ENCODE measurements at places on chromosomes 11 and 22. TPM values are rescaled to one million over a fixed set of nuclear protein-coding genes. Genes with fewer than 3 reads are reported as not detected.
A peak's percentile ranks its signal among the peaks of the same experiment; 100 is the strongest.

GRCh38 chr11:104086621-104087020 lies 50.2 kb downstream of the DDI1 start:
- no peak overlapping the region for H3K4me3 ChIP-seq
- no peak overlapping the region for H3K27ac ChIP-seq
- no peaks in the 10 kb centered on the region for H3K36me3 ChIP-seq
- H3K27me3 ChIP-seq = no peaks in the 10 kb centered on the region

GRCh38 chr11:134638796-134639430 lies 226.9 kb upstream of the B3GAT1 start:
- H3K4me3 ChIP-seq = no peak overlapping the region
- no peaks in the 10 kb centered on the region for H3K27me3 ChIP-seq
- H3K4me1 ChIP-seq = no peaks in the 10 kb centered on the region
- no peaks in the 10 kb centered on the region for H3K36me3 ChIP-seq
- DNase-seq = no peak
- H3K27ac ChIP-seq = no peak overlapping the region

- no peaks in the 10 kb centered on the region for H3K27me3 ChIP-seq
- H3K36me3 ChIP-seq = no peaks in the 10 kb centered on the region
- no peak for DNase-seq
- H3K4me3 ChIP-seq = no peak overlapping the region
These were observed 80.9 kb upstream of the PICALM start for GRCh38 chr11:86149792-86150191.

DNA sequence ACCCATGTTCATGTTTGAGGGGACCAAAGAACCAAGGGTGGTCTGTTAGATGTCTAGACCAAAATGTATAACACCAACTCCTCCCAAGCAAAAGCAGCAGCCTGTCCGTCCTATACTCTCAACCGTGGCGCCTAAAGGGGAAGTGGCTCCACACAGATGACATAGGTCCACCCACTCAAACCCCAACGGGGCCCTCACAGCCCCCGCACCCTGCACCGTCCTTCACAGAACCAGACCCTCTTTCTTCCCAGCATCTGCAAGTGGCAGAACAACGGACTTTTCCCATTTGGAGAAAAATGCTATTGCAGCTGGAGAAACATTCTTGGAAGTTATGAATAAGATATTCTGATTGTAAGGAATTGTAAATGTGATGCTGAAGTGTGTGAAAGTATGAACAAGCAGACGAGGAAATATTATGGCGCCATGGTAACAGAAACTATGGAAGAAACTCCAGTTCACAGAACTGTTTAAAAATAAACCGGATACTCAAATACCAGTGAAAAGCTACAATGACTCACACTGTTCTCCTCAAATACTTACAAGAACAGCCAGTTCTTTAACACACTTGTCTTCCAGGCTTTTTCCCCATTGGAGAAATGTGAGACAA lies 76.5 kb upstream of the ARFGAP3 start:
- DNase-seq = no peak
- peak overlapping the region; percentile 55 for H3K27ac ChIP-seq
- no peaks in the 10 kb centered on the region for H3K27me3 ChIP-seq
- H3K4me1 ChIP-seq = peaks cover 56% of the 10 kb centered on the region
- H3K4me3 ChIP-seq = no peak overlapping the region
- H3K36me3 ChIP-seq = no peaks in the 10 kb centered on the region

GRCh38 chr11:73361953-73362776 lies 14.0 kb upstream of the RELT start:
- no peak overlapping the region for H3K4me3 ChIP-seq
- H3K36me3 ChIP-seq = peaks cover 61% of the 10 kb centered on the region
- H3K27me3 ChIP-seq = no peaks in the 10 kb centered on the region
- no peaks in the 10 kb centered on the region for H3K4me1 ChIP-seq
- H3K27ac ChIP-seq = no peak overlapping the region
- DNase-seq = no peak

GRCh38 chr11:28318871-28319270 lies 210.7 kb downstream of the METTL15 start:
- DNase-seq = no peak
- H3K27ac ChIP-seq = no peak overlapping the region
- H3K27me3 ChIP-seq = no peaks in the 10 kb centered on the region
- H3K36me3 ChIP-seq = no peaks in the 10 kb centered on the region
- H3K4me1 ChIP-seq = no peaks in the 10 kb centered on the region

DNA sequence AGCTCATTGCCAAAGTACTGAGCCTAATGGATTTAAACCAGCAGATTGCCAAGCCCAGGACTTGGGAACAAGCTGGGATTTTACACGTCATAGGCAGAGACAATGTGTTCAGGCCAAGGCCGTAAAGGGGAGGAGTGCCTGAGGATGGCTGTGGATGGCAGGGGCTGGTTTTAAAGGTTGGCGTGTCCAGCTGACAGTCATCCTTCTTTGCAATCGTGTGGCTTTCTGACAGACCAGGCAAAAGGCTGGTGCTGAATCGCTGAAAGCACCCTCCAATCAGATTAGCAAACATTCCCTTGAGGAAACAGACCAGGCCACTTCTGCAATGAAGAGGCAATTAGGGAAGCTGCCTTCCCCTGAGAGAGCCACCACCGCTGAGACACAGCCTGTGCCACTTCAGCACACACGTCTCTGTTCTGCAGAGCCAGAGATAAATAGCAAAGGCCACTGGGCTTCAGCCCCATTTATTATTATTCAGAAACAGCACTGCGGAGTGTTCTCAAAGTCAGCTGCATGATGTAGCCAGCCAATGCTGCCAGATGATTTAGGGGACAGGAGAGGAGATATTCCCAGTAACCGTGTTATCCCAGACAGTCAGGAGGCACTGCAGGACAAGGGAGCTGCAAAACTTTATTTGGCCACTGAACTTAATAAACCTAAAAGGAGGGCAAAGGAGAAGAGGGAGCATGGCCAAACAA lies 54.2 kb upstream of the CSNK2A3 start:
- no peak overlapping the region for H3K4me3 ChIP-seq
- DNase-seq = peak; percentile 60
- H3K27me3 ChIP-seq = no peaks in the 10 kb centered on the region
- peaks cover 4% of the 10 kb centered on the region for H3K4me1 ChIP-seq
- no peak overlapping the region for H3K27ac ChIP-seq

GRCh38 chr11:118124929-118125535 lies 27.6 kb downstream of the SCN4B start:
- no peaks in the 10 kb centered on the region for H3K27me3 ChIP-seq
- H3K36me3 ChIP-seq = no peaks in the 10 kb centered on the region
- no peak overlapping the region for H3K4me3 ChIP-seq
- no peak for DNase-seq
- H3K27ac ChIP-seq = no peak overlapping the region
- H3K4me1 ChIP-seq = peaks cover 10% of the 10 kb centered on the region

DNA sequence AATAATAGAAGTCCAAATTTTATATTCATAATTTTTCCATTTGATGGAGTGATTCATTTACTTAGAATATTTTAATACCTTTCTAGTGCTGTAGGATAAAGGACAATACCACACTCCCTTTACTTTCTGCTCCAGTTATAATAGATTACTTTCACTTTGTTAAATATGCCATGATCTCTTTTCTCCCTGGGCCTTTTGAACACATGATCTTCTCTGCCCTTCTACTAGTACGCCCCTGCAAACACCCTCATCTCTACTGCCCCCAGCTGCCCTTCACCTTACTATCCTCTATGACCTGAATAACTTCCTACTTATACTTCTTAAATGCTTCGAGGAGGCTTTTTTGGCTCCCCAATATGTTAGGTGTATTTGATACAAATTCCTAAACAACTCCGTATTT lies 177.3 kb downstream of the GUCY1A2 start:
- no peak overlapping the region for H3K27ac ChIP-seq
- no peak for DNase-seq
- no peaks in the 10 kb centered on the region for H3K27me3 ChIP-seq

DNA sequence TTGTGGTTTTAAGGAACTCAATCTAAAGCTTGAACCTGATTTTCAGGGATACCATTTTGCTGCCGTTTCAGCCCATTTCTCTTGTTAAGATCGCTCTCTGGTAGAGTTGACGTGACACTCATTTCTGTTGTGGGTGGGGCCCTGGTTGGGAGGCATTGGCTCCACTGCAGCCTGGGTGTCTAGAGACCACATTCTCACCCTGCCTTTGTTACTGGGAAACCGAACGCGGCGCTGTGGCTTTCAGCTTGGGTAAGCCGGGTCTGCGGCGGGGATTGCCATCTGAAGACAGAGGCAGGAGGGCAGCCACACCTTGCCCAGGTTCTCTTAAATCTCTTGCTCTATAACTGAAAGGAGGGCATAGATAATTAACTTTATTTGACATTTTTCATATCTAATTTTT lies 3.2 kb downstream of the EHF start:
- H3K27ac ChIP-seq = no peak overlapping the region
- no peak overlapping the region for H3K4me3 ChIP-seq
- no peak for DNase-seq
- no peaks in the 10 kb centered on the region for H3K36me3 ChIP-seq
- H3K27me3 ChIP-seq = no peaks in the 10 kb centered on the region
- H3K4me1 ChIP-seq = no peaks in the 10 kb centered on the region

DNA sequence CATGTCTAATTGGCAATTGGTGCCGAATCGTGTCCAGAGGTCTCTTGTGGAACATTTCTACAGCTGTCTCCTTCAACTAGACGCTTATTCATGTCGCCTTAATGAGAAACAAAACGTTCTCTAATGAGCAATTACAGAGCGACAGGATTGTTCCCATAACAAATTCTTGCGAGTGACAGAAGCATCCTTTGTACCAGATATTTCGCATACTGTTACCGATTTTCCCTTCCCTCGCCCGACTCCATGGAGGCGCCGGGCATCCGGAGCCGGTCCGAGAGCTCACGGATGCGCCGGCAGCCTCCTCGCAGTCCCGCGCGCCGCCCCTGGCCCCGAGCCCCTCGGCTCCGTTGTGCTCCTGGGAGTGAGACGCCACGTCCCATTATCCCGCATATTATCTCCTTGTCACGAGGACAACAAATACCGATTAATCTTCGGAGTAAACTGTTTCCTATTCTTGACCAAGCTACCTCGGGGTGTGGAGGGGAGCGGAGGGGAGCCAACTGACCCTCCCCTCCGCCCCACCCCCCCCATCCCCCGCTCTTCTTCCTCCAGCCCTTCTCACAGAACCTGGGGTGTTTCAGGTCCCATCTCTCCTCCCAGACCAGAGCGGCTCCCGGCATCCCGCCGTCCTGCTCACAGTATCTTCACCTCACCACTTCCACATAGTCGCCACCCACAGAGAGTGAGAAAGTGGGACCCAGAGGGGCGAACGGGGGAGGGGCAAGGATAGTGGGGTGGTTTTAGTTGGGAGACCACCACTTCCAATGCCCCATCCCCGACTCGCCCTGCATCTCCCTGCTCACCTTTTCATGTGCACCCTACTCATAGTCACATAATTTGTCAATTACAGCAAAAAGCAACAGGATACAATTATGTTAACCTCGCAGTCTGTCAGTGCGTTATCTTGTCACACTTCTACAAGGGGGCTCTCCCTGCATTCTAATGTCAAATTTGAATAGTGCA lies 11.4 kb downstream of the PAX6 start:
- H3K4me1 ChIP-seq = peaks cover 17% of the 10 kb centered on the region
- peak overlapping the region; percentile 34 for H3K4me3 ChIP-seq
- no peaks in the 10 kb centered on the region for H3K36me3 ChIP-seq
- peaks cover 76% of the 10 kb centered on the region for H3K27me3 ChIP-seq
- no peak overlapping the region for H3K27ac ChIP-seq
- DNase-seq = no peak

DNA sequence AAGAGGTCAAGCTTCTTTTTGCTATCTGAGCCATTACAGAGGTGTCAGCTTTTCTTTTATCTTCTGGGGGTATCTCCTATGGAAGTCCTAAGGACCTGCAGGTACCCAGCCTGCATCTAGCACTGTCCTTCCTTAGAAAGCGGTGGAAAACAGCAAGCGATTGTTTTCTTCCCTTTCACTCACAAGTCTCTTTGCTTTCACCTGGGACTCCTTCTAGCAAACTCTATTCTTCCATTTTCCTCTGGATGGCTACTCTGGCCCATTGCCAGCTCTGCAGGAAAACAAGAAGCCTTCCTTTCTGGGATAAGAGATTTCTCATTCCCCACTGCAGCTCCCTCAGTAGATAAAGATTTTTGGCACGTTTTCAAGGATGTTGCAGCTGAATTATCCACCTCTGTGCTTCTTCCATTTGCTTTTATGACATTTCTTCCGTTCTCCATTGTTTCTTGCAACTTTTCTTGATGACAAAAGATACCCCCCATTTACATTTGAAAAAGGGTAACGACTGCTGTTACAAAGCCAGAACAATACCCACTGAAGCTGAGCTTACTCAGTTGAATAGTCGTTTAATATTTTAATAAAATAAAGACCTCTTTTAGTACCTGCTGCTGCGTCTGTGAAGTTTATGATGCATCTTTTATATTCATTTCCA lies 40.2 kb upstream of the BDNF start:
- no peak overlapping the region for H3K27ac ChIP-seq
- no peaks in the 10 kb centered on the region for H3K36me3 ChIP-seq
- H3K4me3 ChIP-seq = no peak overlapping the region
- no peaks in the 10 kb centered on the region for H3K27me3 ChIP-seq
- H3K4me1 ChIP-seq = no peaks in the 10 kb centered on the region
- no peak for DNase-seq

GRCh38 chr11:2776351-2777061 lies 76.7 kb upstream of the KCNQ1OT1 start:
- H3K27me3 ChIP-seq = no peaks in the 10 kb centered on the region
- H3K4me3 ChIP-seq = no peak overlapping the region
- H3K4me1 ChIP-seq = peaks cover 49% of the 10 kb centered on the region

DNA sequence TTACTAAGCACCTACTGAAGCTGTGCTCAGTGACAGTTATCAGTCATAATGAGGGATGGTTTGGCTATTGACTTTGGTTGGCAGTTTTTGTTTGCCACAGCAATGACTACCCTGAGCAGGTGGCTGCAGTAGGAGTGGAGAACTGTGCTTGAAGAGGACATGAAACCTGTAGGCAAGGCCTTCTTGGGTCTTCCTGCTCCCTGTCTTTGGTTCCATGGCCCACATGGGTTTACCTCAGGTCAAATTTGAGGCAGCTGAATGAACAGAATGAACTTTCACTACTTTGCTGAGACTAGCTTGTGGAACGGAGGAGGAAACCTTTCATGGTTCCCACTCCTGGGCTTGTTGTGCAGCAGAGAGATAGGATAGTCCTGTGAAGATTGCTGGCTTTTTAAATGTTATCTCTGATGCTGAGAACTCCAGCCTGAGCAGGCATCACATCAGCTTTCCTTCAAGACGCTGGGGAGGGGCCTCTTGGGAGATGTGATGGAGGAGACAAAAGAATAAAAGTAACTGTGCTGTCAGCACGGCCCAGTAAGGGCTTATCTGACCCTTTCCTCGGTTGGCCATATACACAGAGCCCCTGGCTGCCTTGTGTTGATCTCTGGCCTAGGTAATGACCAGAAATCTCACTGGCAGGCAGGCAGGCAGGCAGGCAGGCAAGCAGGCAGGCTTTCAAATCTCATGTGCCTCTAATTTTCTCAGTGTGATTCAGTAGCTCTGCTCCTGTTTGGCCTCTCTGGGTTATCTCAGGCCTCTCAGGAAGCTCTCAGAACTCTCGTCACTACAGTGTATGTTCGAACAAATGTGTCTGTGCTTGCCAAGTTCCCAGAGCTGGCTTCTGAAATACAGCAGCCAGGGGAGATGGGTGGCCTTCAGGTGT lies 12.0 kb downstream of the STIM1 start:
- peak overlapping the region; percentile 70 for H3K27ac ChIP-seq
- H3K4me1 ChIP-seq = peaks cover 17% of the 10 kb centered on the region
- H3K36me3 ChIP-seq = no peaks in the 10 kb centered on the region
- H3K4me3 ChIP-seq = no peak overlapping the region
- peak; percentile 18 for DNase-seq

SLC5A12 gene
- total RNA-seq = 0.33 TPM

KCNE3 gene
- total RNA-seq = 8.0 TPM

KRTAP5-2 gene
- not detected for total RNA-seq

LRRC56 gene
- total RNA-seq = 0.32 TPM

GLYAT gene
- 0.29 TPM for total RNA-seq

MMP7 gene
- 0.44 TPM for total RNA-seq
